Fibroblast of villous mesenchyme (primary cell): ENCODE measurements at places on chromosomes 16 and 17. TPM values are rescaled to one million over a fixed set of nuclear protein-coding genes. Genes with fewer than 3 reads are reported as not detected.
A peak's percentile ranks its signal among the peaks of the same experiment; 100 is the strongest.

DNA sequence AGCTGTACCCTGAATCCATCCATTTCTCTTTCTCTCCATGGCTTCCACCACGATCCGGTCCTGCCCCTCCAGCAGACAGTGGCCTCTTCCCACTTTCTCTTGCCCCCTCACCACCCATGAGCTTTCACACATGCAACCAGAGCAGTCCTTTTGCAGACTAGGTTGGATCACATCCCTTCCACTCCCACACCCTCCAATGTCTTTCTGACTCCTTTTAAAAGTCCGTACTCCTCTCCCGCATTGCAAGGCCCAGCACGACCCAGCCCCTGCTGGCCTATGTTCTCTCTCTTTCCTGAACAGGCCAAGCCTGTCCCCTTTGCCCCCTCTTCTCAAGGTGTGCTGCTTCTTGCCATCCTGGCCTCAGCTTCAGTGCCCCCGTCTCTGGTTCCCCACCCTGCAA lies 22.5 kb upstream of the DNAI2 start:
- DNase-seq: no peak

GRCh38 chr17:8231701-8232100 lies 16.2 kb downstream of the CTC1 start:
- no peak for DNase-seq

The RAB34 gene
- 148 and 185 TPM in 2 replicates for total RNA-seq

GRCh38 chr17:29124135-29124924 lies 55.9 kb downstream of the MYO18A start:
- DNase-seq: peak; percentile 80

The TOM1L2 gene
- 29.0 and 34.1 TPM in 2 replicates for total RNA-seq

- no peak for DNase-seq
Measured at GRCh38 chr17:60522889-60523626, 3.0 kb downstream of the APPBP2 start.

DNA sequence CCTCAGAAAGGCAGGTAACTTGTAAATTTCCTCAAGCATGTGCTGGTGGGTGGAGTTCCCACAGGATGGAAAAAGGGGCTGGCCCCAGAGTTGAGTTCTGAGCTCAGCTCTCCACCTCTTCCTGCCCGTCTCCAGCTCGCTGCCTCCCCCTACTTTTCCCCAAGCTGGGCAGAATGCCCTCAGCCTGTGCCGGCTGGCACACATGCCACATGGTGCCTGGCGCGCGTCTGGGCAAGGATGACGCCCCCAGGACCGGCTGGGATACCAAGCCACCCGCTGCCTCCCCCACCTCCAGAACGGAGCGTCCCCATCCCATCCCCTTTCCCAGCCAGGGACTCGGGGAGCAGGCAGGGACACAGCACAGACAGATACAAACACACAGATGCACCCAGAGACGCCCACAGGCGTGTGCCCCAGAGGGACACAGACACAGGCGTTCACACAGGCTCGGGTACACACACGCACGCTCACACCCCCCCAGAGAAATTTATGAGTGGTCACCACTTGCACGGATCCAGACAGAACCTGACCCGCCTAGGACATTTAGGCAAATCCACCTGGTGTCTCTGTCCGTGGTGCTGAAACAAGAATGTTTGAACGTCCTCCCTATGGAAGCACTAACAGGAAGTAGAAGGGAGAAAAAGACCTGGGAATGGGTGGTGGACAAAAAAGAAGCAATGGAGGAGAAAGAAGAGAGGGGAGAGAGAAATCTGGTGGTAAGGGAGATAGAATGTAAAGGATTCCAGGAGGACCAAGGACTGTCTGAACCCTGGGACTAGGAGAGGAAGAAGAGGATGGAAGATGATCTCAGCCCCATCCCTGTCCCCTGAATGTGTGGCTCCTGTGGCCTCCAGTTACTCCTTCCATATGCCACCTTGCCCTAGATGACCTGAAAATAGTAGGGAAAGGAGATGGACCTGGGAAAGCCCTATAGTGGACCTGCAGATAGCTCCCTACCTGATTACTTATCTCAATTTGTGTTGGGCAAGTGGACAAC lies 15.5 kb downstream of the NEUROD2 start:
- DNase-seq: peak; percentile 61

GRCh38 chr16:25012525-25012991 lies 2.6 kb downstream of the ARHGAP17 start:
- DNase-seq: peak; percentile 98

GRCh38 chr16:47460359-47460710 lies 528 bp downstream of the ITFG1 start:
- peak; percentile 12 for DNase-seq

- no peak for DNase-seq
Measured at GRCh38 chr16:86848821-86849220, 270.5 kb downstream of the FOXL1 start.

- DNase-seq: peak; percentile 72
Measured at GRCh38 chr17:73189417-73190099, 3.3 kb upstream of the COG1 start.

DNA sequence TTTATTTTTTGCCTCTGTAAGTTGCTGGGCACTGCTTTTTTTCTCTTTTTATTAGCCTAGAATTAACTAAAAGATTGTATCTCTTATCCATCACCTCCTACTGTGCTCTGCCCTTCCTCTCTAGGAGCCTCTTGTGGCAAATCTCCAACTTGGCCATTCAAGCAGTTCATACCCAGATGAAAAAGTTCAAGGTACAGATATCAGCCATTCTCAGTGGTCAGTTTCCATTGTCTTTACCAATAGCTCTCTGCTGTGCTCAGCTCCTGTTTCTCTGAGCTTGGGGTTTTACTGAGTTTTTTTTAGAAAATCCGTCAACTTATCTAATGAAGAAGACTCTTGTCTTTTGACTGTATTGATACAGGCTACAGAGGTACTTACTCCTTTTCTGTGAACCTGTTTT lies 15.6 kb downstream of the MOSMO start:
- DNase-seq: no peak

DNA sequence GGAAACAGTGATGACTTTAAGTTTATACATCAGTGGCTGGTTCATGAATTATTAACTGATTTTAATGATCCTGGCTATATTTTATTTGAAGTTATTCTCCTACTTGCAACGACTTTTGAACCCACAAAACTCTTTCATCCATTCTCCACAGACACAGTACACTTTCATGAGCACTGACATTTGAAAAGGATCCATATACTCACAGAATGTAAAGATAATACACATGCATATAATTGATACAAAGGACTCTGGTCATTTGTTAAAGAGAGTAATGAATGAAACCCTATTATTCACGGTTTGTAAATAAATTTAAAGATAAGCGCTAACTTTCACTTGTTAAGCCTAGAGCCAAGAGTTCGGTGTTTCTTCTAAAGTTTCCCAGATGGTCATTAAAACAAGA lies 3.3 kb downstream of the TOX3 start:
- DNase-seq: no peak

DNA sequence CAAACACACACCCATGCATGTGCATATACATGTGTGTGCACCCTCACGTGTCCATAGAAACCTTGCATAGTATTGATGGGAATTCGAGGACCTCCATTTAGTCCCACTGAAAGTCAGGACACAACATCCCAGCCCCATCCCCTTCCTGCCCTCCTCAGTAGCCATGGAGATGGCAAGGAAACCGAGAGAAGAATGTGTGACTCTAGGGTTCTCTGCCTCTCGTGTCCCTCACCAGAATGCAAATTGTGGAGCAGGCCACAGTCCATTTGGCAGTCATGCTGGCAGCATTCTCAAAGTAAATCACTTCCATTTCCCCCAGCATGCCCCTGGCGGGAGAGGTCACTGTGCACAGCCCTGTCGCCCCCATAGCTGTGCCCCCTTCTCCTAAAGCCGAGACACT lies 141.1 kb downstream of the MSI2 start:
- DNase-seq: no peak

The KRTAP16-1 gene
- not detected in 2 replicates for total RNA-seq

GRCh38 chr17:12287953-12288352 lies 267.3 kb downstream of the MAP2K4 start:
- peak; percentile 4 for DNase-seq

DNA sequence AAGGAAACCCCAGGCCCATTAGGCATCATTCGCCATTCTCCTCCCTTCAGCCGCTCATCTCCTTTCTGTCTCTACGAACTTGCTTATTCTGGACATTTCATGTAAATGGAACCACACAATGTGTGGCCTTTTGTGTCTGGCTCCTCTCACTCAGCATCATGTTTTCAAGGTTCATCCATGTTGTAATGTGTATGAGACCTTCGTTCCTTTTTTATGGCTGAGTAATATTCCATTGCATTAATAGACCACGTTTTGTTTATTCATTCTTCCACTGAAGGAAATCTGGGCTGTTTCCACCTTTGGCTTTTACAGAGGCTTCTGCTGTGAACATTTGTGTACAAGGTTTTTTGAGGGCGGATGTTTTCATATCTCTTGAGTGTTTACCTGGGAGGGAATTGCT lies 3.2 kb downstream of the CRISPLD2 start:
- peak; percentile 46 for DNase-seq

GRCh38 chr16:70689035-70689969 lies 3.4 kb upstream of the MTSS2 start:
- no peak for DNase-seq

The KRTAP9-4 gene
- total RNA-seq: not detected in 2 replicates

The PSMC3IP gene
- total RNA-seq: 3.9 and 4.8 TPM in 2 replicates

The ZNF19 gene
- 2.2 and 2.6 TPM in 2 replicates for total RNA-seq

GRCh38 chr16:86219655-86220445 lies 290.5 kb upstream of the FOXF1 start:
- DNase-seq: peak; percentile 90

GRCh38 chr16:57634171-57634570 lies 5.7 kb downstream of the ADGRG1 start:
- DNase-seq: no peak
